Activated T-cell treated with anti-CD3 and anti-CD28 coated beads, Interleukin-2, amount 50 U/mL, for 1 hour (primary cell): ENCODE measurements at places on chromosomes 5 and 9.

DNA sequence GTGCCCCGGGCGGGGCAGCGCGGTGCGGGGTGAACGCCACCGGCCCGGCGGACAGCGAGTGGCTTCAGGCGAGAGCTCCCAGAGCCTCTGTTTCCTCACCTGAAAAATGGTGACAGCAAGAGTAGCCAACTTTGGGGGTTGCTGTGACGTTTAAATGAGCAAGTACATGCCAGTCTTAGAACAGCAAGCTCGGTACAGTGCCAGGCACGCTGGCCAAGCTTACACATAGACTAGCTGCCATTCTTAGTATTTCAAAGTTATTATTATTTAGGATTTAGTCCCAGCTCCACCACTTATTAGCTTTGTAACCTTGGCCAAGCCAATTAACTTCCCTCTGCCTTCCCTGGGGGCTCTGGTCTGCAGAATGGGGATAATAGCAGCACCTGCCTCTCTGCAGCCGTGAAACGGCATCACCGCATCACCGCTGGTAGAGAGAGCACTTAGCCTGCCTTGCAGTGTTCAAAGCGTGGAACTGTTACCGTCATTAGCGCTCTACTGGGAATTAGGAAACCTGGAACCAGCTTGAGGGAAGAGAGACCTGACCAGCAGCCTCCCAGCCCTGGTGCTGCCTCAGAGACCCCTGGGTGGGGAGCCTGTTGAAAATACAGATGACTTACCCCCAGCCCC lies at the start of gene C9orf50:
Gene C9orf50 (minus strand): TSS at position 433 of the 627 bp plus-strand sequence. CDS start 527 bp downstream, outside the sequence.
- DNase-seq = no peak

DNA sequence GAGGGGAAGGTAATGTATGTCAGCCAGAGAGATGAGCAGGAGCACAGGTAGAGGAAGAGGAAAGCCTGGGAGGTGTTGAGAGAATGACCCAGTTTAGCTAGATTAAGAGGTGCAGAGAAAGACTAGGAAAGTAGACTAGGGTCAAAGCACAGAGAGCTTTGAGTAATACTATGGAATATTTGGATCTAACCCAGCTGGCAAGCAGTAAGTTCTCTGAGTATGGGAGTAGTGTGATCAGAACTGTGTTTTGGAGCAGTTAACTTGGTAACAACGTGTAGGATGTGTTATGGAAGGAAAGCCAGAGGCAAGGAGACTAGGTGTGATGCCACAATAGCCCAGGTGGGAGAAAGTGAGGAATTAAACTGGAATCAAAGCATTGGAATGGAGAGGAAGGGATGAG lies 84.9 kb upstream of the PTGER4 start:
- no peak for DNase-seq

DNA sequence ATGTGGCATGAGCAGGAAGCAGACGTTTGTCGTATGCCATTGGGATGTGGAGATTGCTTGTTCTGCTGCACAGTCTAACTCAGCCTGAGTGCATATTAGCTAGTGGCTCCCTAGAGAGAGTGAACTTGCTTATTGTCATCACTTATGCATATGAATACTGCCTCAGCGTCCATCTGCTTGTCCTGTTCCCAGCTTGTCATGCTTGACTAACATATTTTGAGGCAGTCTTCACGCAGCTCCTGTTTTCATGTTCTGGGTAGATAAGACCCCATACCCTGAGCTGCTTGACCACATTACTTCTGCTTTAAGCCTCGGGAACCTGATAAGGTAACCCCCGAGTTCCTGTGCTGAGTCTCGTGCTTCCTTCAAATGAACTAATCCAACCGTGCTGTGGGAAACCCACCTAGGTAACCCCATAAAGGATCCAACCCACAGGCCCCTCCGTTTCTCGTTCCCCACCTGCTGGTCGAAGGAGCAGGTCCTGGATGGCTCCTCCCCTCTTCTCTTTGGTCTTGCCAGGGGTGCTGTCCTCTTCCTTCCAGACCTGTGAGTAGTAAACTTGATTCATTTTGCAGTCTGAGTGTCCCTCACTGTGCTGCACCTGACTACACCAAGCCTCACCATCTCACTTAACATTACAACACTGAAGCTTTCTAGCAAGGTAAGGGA lies 25.0 kb downstream of the ANKRD33B start:
- DNase-seq = no peak

- DNase-seq = no peak
Measured at GRCh38 chr9:96565671-96566497, 53.8 kb downstream of the CDC14B start.

GRCh38 chr5:72428669-72429068 lies 78.5 kb downstream of the ZNF366 start:
- DNase-seq = no peak

- no peak for DNase-seq
Measured at GRCh38 chr9:76716085-76716672, 48.1 kb upstream of the PCA3 start.

- no peak for DNase-seq
Measured at GRCh38 chr9:16023446-16023845, 470.6 kb downstream of the CCDC171 start.

DNA sequence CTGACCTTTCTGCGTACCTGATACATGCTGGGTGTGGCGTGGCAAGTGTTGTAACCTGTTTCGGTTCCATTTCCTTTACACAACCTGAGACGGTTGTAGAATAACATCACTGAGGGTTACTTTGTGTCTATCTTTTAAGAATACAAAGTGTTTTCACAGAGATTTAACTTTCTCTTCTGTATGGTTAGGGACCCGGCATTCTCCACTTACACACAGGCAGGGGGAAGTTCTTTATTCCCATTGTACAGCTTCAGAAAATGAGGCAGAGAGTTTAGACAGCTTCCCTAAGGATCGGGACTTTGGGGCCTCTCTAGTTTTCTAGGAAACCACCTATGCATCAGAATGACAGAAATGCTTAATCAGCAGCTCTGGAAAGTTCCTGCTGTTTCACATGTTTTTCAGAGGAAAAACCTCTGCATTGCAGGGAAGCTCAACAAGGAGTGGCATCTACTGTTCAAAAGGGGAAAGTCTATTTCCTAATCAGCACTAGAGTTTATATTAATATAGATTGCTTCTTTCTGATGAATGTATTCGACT lies 41.3 kb downstream of the CAST start:
- no peak for DNase-seq

DNA sequence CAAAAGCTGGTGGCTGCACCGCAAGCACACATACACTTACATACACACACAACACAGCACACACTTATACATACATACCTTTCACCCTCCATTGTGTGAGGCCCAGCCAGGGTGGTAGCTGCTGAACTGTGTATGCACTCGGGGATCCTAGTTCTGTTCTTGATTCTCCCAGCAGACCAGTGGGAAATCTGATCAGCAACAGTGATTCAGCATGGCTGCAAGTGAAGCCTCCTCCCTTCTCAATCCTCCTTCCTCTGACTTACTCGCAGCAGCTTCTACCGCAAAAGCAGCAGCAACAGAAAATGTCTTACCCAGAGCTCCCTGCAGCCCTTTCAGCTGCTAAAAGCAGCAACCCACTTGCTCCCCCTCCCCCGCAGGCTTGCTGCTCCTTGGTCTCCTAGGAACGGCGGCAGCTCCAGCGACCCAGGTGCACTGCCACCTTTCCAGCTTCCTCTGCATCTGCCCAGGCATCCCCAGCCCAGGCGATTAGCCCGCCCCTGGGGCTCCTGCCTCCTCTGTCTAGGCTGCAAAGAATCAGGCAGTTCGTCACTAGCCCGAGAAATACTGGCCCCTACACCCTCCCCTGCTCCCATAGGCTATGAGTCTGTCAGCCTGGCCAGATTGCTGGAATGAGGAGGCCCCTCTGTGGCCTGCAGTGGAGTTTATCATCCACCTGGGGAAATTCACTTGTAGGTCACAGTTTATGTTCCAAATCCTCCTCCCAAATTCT lies at the start of gene KLHL3:
Gene KLHL3 (minus strand): TSS at position 535 of the 730 bp plus-strand sequence. CDS start 443 bp downstream, at position 92.
- peak; percentile 47 for DNase-seq

GRCh38 chr9:120774719-120775118 lies 18.5 kb downstream of the FBXW2 start:
- no peak for DNase-seq

DNA sequence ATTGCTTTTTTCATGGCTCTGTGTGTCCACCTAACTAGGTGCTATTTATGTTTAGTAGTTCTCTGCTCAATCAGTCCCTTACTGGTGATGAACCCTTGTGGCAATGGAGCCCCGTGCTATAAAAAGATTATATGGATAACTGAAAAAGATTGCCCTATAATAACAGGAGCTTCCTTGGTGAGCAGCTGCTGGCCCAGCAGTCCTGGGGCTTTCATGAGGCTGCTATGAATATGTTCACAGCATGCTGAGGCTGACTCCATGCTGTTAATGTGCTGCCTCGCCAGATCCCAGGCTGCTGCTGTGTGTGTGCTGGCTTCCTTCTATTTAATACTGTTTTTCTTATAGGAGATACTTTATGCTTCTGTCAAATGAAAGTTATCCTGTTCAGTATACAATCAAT lies 357.5 kb downstream of the TAF11L14 start:
- no peak for DNase-seq

DNA sequence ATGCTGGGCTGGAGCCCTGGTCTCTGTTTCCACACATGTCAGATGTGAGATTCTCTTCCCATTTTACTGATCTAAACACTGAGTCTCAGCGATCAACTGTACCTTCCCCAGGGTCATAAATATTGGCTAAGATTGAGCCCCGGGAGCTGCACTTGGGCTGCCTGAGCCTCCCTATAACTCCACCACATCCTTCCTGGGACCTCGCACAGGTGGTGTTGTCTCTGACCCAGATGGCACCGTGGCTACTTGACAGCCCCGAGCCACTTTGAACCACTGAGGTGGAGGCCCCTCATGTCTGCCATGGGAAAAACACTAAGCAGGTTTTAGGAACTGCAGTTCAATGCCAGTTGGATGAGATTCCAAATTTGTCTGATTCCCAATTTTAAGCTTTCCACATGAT lies 586.5 kb downstream of the IRX1 start:
- no peak for DNase-seq

GRCh38 chr9:34554211-34555001 lies 31.6 kb upstream of the ENHO start:
- no peak for DNase-seq

- DNase-seq = no peak
Measured at GRCh38 chr9:74527718-74528117, 30.6 kb downstream of the RORB start.

GRCh38 chr9:134838651-134839454 lies 41.8 kb upstream of the FCN2 start:
- DNase-seq = no peak

- DNase-seq = no peak
Measured at GRCh38 chr9:23824830-23825591, 1.0 kb downstream of the ELAVL2 start.

- DNase-seq = peak; percentile 36
Measured at GRCh38 chr5:113378959-113379541, 55.7 kb downstream of the TSSK1B start.

DNA sequence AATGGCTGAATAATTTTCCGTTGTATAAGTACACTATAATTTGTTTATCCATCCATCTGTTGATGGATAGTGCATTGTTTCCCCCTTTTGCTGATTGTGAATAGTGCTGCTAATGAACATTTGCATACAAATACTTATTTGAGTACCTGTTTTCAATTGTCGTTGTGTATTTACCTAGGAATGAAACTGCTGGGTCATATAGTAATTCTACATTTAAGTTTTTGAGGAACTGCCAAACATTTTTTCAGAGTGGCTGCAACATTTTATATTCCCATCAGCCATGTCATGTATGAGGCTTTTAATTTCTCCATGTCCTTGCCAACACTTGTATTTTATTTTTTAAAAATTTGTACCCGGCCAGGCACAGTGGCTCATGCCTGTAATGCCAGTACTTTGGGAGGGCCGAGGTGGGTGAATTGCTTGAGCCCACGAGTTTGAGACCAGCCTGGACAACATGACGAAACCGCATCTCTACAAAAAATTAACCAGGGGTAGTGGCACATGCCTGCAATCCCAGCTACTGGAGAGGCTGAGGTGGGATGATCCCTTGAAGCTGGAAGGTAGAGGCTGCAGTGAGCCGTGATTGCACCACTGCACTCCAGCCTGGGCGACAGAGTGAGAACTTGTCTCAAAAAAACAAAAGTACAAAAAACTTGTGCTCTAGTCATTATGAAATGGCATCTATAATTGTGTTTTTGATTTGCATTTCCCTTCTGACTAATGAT lies 2.2 kb upstream of the ANXA6 start:
- DNase-seq = no peak

DNA sequence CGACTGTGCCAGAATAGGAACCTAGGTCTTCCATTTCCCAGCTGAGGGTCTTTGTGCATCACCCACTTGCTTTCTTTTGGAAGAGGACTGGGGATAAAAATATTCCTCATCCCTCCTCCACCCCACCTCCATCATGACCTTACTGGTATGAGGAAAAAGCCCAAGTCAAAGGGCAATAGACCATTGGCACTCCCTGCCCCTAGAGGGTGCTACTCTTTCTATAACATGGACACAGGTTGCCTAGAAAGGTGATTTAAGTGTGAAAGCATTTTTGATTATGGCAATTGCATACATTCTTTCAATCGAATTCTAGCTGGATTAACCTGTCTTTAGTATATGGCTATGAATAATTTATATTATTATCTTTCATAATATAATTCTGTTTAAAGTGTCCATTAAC lies 22.8 kb upstream of the ZNF618 start:
- DNase-seq = no peak

- no peak for DNase-seq
Measured at GRCh38 chr5:8290721-8291120, 421.8 kb downstream of the MTRR start.

GRCh38 chr9:136858452-136858843 lies 6.3 kb downstream of the MAMDC4 start:
- no peak for DNase-seq

GRCh38 chr9:10678790-10679189 lies 66.0 kb upstream of the PTPRD start:
- DNase-seq = no peak

DNA sequence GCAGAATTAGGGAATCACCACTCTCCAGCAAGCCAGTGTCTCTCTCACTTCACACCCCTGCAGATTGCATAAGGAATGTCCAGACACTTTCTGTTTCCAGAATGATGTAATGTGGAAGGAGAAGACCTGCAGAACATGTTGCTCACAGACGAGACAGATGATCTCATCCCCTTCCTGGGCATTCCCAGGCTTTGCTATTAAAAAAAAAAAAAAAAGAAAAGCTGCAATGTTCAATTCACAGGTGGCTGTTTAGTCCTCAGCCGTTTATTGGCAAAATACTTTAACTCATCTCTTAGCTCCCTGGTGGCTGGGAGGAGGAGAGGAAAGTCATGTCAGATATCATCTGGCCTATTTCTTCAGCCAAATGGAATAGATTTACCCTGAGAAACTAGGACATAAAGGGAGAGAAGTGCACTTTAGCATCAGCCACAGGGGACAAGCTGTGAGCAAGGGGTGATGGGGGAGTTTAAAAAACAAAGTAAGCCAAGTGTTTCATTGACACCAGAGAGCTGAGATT lies 95.9 kb upstream of the TNC start:
- DNase-seq = no peak

- peak; percentile 33 for DNase-seq
Measured at GRCh38 chr9:121700165-121700831, 48.9 kb downstream of the DAB2IP start.

DNA sequence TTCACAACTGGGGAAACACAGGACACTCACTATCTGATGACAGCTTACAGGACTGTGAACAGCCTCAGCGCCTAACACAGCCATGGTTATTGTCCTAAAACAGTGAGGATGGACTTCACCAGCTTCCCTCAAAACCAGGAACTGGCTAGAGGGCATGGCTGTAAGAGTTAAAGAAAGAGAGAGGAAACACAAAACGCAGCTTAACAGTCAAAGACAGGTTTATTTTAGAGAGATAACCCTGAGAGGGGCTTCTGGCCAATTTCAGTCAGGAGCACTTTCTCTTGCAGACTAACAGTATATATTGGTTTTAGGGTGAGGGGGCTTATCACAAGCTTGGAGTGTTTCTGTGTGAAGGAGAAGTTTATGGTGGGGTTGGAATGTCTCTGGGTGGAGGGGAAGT lies 35.7 kb upstream of the RANBP17 start:
- no peak for DNase-seq

- no peak for DNase-seq
Measured at GRCh38 chr9:82923092-82923911, 139.6 kb downstream of the RASEF start.
